ENCODE measurements at places on chromosomes 11 and 22.

DNA sequence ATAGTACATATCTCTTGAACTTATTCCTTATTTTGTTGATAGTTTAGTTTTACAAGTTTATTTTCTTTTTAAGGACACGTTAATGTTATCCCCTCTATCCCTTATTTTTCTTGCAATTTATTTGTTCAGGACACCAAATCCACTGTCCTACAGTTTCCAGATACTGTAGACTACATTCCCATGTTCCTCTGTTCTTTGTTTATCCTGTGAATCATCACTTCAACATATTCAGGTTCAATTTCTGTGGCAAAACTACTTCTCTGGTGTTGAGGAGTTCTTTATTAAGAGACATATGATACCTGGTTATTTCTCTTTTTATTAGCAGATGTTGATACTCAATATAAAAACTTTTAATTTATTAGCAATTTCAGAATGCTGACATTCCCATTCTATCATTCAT, 72.8 kb upstream of the CLNS1A start:
- DNase-seq = no peak

- peak; percentile 33 for DNase-seq
Measured at GRCh38 chr22:17705951-17706900, 67.7 kb downstream of the BCL2L13 start.

DNA sequence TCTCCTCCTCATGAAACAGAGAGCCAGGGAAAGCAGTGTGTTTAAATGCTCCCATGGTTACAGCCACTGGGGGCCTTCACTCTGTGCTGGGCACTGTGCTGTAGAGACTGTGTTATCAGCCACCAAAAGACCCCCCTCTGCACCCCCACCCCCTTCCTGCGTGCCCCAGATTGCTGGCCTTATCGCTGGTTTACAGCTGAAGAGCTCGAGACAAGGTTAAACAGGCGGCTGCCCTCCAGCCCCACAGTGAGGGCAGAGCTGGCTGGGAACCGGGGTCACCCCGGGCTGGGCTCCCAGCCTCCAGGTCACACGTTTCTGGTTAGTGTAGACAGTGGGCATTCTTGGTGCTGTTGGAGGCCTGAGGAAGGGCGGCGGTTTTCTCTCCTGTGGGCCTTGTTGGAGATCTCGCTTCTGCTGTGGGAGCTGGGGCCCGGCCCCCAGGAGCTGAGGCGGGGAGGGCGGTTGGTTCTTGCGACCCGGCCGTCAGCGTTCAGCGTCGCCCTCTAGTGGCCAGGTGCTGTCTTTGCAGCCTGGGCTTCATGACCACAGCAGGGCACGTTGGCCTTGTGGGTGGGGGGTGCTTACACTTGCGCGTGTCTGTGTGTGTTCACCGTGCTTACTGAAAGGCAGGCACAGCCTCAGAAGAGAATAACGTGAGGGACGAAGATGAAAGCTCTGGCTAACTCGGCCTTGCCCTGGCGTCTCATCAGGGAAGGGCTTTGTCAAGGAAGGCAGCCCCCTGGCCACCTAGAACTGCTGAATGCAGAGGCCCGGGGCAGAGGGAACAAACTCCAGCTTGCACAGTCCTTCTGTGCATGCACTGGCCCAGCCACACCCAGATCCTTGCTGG, 40.8 kb downstream of the TBC1D22A start:
- DNase-seq = no peak

GRCh38 chr11:2934611-2935239, 5.5 kb upstream of the PHLDA2 start:
- peak; percentile 27 for DNase-seq

DNA sequence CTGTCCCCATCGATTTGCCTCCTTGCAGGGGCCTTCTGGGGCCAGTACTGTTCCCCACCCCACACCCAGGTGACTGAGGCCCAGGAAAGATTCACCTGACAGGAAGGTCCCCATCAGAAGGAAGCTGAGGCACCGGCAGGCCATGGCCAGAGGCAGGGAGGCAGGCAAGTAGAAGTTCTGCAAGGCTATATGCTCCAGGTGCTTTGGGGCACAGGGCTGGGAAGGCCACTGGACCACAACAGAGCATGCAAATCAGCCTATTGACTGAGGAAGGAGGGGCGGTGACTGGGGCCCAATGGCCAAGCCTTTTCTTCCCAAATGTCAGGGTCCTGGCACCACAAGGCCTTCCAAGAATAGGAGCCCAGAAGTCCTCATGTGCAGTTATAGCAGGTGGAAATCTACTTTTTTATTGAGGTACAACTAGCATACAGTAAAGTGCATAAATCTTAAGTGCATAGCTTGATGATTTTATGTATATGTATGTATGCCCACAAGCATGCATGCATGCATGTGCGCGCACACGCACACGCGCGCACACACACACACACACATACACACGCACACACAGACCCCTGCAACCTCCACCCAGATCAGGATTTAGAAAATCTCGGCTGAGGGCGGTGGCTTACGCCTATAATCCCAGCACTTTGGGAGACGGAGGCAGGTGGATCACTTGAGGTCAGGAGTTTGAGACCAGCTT, at the start of gene VPREB3:
Gene VPREB3, minus strand, starts transcription at position 206 of the 700 bp plus-strand sequence. Its CDS starts 62 bp downstream, at position 144.
- DNase-seq = no peak

DNA sequence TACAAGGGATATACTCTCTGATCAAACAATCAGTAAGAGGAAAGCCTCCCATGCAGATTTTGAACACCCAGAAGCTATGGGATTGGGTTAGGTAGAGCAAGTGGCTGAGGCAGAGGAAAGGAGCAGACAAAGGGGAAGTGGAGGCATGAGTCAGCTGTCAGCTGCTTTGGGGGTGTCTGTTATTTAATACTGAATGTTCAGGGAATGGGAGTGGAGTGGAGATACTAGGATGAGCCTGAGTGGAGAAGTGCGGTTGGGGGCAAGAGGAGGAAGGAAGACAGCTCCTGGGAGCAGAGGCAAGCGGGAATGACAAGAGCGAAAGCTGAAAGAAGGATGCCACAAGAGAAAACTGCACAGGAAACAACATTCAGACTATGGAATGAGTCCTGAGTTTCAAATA, 22.7 kb upstream of the TMPRSS5 start:
- DNase-seq = no peak

GRCh38 chr11:116600930-116601329, 171.9 kb downstream of the BUD13 start:
- DNase-seq = no peak

- no peak for DNase-seq
Measured at GRCh38 chr11:62559204-62559603, 12.6 kb upstream of the AHNAK start.

DNA sequence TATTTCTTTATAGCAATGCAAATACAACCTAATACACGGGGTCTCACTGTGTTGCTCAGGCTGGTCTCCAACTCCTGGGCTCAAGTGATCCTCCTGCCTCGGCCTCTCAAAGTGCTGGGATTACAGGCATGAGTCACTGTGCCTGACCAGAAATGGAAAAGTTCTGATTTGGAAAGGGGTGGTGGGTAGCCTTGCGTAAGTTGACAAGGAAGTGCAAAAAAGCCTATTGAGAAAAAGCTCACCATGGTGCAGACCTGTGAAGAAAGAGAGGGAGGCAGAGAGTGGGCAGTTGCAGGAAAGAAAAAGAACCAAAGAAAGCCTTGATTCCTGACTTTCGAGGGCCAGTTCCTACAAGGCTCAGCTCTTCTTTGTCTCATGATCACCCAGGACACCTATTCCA, 27.1 kb downstream of the AGBL2 start:
- DNase-seq = no peak

- no peak for DNase-seq
Measured at GRCh38 chr22:20654343-20655208, 119.3 kb upstream of the SERPIND1 start.

GRCh38 chr11:36270701-36271100, 18.5 kb downstream of the COMMD9 start:
- no peak for DNase-seq

GRCh38 chr11:70158201-70158600, 44.9 kb upstream of the FADD start:
- DNase-seq = peak; percentile 55

- no peak for DNase-seq
Measured at GRCh38 chr11:70409871-70410270, 11.5 kb downstream of the CTTN start.

DNA sequence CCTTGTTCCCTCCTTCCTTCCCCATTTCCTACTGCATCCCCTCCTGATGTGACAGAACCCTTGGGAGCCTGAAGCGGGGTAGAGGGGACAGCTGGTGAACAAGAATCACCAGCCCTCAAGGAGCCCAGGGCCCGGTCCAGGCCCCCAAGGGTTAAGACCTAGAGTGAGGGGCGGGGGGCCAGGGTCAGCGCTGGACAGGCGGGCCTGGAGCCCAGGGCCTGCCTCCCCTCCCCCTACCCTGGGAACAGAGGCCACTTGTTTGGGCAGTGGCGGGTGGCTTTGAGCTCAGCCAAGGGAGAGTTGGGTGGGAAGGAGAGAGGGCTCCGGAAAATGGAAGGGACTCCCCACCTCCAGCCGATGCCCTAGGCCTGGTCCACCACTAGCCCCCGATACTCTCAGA, 2.1 kb downstream of the ARAP1 start:
- no peak for DNase-seq

DNA sequence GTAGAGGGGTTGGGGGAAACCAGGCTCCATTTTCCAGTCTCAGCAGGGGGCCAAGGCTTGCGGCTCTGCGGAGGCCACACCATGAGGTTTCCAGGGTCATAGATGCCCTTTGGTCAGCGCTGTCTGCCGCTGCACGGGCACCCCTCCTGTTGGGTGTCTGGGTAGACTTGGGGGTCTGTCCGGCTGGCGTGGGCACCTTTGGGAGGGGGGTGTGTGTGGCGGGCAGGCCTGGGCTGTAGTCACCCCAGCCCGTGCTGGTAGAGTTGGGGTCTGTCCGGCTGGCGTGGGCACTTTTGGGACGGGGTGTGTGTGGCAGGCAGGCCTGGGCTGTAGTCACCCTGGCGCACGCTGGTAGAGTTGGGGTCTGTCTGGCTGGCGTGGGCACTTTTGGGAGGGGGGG, 18.6 kb downstream of the LSP1 start:
- DNase-seq = no peak

DNA sequence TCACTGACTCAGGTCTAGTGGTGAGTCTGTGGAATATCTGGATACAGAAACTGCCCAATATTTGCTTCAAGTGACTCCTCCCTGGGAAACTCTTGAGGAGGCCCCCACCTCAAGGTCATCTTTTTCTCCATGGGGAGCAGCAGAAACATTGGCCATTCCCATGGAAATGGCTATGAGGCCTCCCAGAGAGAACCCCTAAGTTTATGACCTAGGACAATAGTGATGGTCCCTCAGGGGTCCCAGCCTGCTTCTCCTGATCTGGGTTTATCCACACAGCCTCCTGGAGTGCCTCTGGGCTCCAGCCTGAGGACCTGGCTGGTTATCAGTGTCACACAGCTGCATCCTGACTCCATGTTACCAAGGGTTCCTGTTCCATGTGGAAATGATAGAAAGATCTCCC, 131.2 kb downstream of the ZNF280B start:
- DNase-seq = no peak

DNA sequence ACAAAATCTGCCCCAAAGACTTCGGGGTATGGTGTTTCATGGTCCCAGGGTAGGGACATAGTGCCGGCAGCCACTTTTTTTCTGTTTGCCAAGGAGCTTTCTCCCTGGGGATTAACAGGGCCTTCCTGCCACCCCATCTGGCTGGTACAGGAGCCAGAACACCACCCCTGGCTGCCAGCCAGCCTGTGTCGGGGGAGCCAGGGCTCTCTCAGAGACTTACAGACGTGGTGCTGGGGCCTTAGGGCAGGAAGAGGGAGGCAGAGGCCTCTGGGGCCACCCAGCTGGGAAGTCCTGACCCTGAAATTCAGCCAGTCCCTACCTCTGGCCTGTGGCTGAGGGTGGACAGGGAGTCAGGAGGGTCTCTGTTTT, 52.4 kb upstream of the CDON start:
- no peak for DNase-seq

- no peak for DNase-seq
Measured at GRCh38 chr22:40522141-40522540, 114.4 kb downstream of the MRTFA start.

- DNase-seq = no peak
Measured at GRCh38 chr22:46758867-46759290, 3.6 kb upstream of the TBC1D22A start.

GRCh38 chr22:24455751-24456426, 28.5 kb downstream of the ADORA2A start:
- no peak for DNase-seq

- no peak for DNase-seq
Measured at GRCh38 chr11:35058669-35059434, 80.1 kb upstream of the CD44 start.

- no peak for DNase-seq
Measured at GRCh38 chr11:71518506-71519471, 8.3 kb upstream of the KRTAP5-7 start.

DNA sequence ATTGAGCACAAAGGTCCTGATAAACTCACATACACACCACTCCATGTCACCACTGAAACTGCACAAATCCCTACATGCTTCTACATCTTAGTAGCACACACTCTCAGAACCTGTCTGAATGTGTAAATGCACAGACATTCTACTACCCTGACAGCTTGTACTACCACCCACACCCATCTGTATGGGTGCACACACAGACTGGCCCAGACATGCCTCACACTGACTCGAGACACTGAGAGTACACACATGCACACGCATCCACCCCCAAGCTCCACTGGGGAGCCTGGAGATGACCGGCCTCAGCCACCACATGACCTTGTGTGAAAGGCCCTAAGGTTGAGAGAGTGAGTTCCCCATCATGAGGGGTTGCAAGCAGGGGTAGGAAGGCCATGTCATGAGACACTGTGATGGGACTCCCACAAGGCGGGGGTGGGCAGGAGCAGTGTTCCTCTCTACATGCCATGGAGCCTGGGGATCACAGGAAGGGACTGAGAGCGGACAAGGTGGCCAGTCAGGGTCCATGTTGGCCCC, 28.1 kb downstream of the ARAP1 start:
- no peak for DNase-seq

GRCh38 chr11:30984827-30985226, 384.7 kb downstream of the DCDC1 start:
- no peak for DNase-seq

Measured in right hindlimb (tissue), 1 donor.